Kidney (tissue), 22 donors: ENCODE measurements at places on chromosomes 4 and X.

- H3K36me3 ChIP-seq, result no peaks in the 10 kb centered on the region
- no peak overlapping the region for H3K4me3 ChIP-seq
- no peaks in the 10 kb centered on the region for H3K27me3 ChIP-seq
Observed at GRCh38 chr4:96063639-96064038, 223.7 kb downstream of the PDHA2 start.

- H3K4me3 ChIP-seq, result no peak overlapping the region
- no peaks in the 10 kb centered on the region for H3K36me3 ChIP-seq
- no peaks in the 10 kb centered on the region for H3K27me3 ChIP-seq
- DNase-seq, result no peak
- no peaks in the 10 kb centered on the region for H3K4me1 ChIP-seq
Observed at GRCh38 chr4:173192375-173193162, 24.0 kb downstream of the GALNT7 start.

GRCh38 chr4:3263053-3263875, 14.3 kb downstream of the MSANTD1 start:
- no peak overlapping the region for H3K27ac ChIP-seq
- H3K4me3 ChIP-seq, result no peak overlapping the region
- no peak for DNase-seq
- H3K4me1 ChIP-seq, result no peaks in the 10 kb centered on the region
- H3K36me3 ChIP-seq, result no peaks in the 10 kb centered on the region

- H3K4me1 ChIP-seq, result no peaks in the 10 kb centered on the region
- no peak for DNase-seq
- no peak overlapping the region for H3K27ac ChIP-seq
- H3K27me3 ChIP-seq, result no peaks in the 10 kb centered on the region
- H3K4me3 ChIP-seq, result no peak overlapping the region
Observed at GRCh38 chrX:311156-312129, 7.2 kb downstream of the GTPBP6 start.

GRCh38 chr4:158624889-158625478, 46.7 kb downstream of the C4orf46 start:
- no peaks in the 10 kb centered on the region for H3K4me1 ChIP-seq
- H3K27me3 ChIP-seq, result no peaks in the 10 kb centered on the region
- no peak overlapping the region for H3K27ac ChIP-seq
- no peak overlapping the region for H3K4me3 ChIP-seq
- no peaks in the 10 kb centered on the region for H3K36me3 ChIP-seq

DNA sequence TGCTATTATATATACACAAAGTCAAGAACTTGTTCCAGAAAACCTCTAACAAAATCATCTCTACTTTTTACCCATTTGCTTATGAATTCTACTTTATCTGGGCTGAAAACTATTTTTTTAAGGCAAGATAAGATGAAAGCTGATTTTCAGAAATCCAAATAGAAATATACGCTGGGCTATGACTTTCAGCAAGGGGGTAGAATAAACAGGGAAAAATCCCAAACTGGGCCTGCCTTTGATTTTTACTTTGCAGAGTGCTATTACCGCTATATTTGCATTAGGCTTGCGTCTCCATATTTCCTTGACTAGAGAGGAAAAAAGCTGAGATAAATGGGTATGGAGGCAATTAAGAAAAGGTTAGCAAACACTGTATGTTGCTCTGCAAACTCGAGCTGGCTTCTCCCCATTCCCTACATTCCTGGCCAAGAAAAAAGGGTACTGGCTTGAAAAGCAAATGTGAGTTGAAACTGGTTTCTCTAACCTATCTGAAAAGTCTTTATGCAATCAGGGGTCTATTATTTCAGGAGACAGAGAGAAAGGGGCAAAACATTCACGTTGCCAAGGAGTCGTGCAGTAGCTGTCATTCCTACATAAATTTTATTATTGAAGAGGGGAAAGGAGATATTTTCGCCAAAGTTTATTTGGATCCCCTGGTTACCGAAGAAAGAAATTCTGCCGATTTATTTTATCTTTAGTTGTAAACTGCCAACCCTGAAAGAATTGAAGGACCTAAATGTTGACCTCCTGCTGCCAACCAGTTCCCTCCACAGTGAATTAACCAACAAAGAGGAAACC, 2.2 kb downstream of the TMEM47 start:
- peak overlapping the region; percentile 17 for H3K4me3 ChIP-seq
- H3K4me1 ChIP-seq, result peaks cover 4% of the 10 kb centered on the region
- no peaks in the 10 kb centered on the region for H3K36me3 ChIP-seq
- H3K27me3 ChIP-seq, result peaks cover 2% of the 10 kb centered on the region

- peaks cover 10% of the 10 kb centered on the region for H3K4me1 ChIP-seq
- no peaks in the 10 kb centered on the region for H3K27me3 ChIP-seq
- no peaks in the 10 kb centered on the region for H3K36me3 ChIP-seq
- H3K4me3 ChIP-seq, result no peak overlapping the region
Observed at GRCh38 chr4:76718831-76719230, 179.1 kb downstream of the SOWAHB start.

GRCh38 chr4:56450342-56450741, 14.3 kb downstream of the PAICS start:
- no peaks in the 10 kb centered on the region for H3K27me3 ChIP-seq
- no peak for DNase-seq
- H3K4me1 ChIP-seq, result no peaks in the 10 kb centered on the region
- no peak overlapping the region for H3K27ac ChIP-seq

- H3K27ac ChIP-seq, result no peak overlapping the region
- H3K4me3 ChIP-seq, result no peak overlapping the region
- no peaks in the 10 kb centered on the region for H3K4me1 ChIP-seq
- DNase-seq, result no peak
Observed at GRCh38 chr4:176259330-176260090, 9.5 kb downstream of the ASB5 start.

GRCh38 chr4:108168671-108169523, at the start of gene LEF1:
Gene LEF1, minus strand, starts transcription at chr4:108168932. Its CDS starts 1,165 bp downstream, at chr4:108167767.
- no peak within 1 kb of the TSS for H3K27ac ChIP-seq
- no peaks in the 10 kb centered on the region for H3K4me1 ChIP-seq
- H3K27me3 ChIP-seq, result peaks cover 16% of the 10 kb centered on the region
- DNase-seq, result peak; percentile 92
- H3K4me3 ChIP-seq, result peak within 1 kb of the TSS; percentile 75
- no peaks in the 10 kb centered on the region for H3K36me3 ChIP-seq

DNA sequence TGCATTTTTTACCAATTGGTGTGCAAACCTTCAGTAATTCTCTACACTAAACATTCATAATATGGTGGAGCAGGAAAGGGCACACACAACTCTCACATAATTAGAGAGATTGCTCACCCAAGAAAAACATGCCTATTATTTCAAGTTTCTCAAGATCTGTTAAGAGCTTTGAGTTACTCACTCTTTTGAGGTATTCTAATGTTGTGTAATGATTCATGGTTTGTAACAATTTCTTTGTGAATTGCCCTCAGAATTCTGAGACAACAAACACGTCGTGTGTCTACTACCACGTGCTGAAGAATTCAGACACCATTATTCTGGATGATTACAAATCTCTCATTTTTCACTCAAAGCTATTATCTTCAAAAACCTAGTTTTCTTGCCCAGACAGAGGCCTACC, 82.8 kb downstream of the PDGFC start:
- H3K4me3 ChIP-seq, result no peak overlapping the region
- no peaks in the 10 kb centered on the region for H3K4me1 ChIP-seq
- H3K27ac ChIP-seq, result no peak overlapping the region
- no peak for DNase-seq
- no peaks in the 10 kb centered on the region for H3K36me3 ChIP-seq

DNA sequence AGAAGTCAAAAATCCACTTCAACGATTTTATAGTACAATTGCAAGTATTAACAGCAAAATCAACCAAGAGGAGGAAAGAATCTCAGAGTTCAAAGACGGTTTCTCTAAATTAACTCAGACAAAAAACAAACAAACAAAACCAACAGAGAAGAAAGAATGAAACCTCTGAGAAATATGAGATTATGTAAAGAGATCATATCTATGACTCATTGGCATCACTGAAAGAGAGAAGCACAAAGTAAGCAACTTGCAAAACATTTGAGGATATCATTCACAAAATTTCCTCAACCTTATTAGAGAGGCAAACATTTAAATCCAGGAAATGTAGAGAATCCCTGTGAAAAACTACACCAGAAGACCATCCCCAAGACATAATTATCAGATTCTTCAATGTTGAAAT, 370.4 kb downstream of the INPP4B start:
- no peak overlapping the region for H3K27ac ChIP-seq
- H3K27me3 ChIP-seq, result no peaks in the 10 kb centered on the region
- no peak for DNase-seq
- no peak overlapping the region for H3K4me3 ChIP-seq

- H3K27ac ChIP-seq, result no peak overlapping the region
- H3K4me3 ChIP-seq, result no peak overlapping the region
- peak; percentile 72 for DNase-seq
- no peaks in the 10 kb centered on the region for H3K36me3 ChIP-seq
Observed at GRCh38 chr4:183342541-183343533, 20.6 kb upstream of the CLDN24 start.

GRCh38 chr4:83582289-83582785, 46.4 kb downstream of the GPAT3 start:
- peak overlapping the region; percentile 48 for H3K27ac ChIP-seq
- no peaks in the 10 kb centered on the region for H3K27me3 ChIP-seq
- peaks cover 10% of the 10 kb centered on the region for H3K4me1 ChIP-seq
- H3K36me3 ChIP-seq, result peaks cover 7% of the 10 kb centered on the region
- no peak for DNase-seq

GRCh38 chr4:55291227-55291640, 54.8 kb upstream of the SRD5A3 start:
- DNase-seq, result no peak
- no peaks in the 10 kb centered on the region for H3K36me3 ChIP-seq
- no peak overlapping the region for H3K4me3 ChIP-seq
- no peaks in the 10 kb centered on the region for H3K27me3 ChIP-seq

DNA sequence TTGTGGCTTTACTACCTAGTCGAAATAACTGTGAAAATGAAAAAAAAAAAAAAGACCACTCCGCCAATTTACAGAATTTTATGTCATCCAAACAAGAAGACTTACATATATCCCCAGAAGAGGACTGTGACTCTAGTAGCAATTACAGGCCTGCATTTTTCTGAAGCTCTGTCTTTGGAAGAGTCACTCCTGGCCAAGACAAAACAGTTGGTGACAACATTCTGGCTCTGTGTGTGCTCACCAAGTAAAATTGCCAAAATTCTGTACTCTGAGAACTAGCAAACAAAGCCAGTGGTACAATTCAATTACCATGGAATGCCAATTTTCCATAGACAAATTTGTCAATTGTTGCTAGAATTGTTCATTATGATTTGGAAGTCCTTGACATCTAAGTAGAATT, 311.1 kb downstream of the PDGFC start:
- no peaks in the 10 kb centered on the region for H3K27me3 ChIP-seq
- no peak overlapping the region for H3K4me3 ChIP-seq
- no peaks in the 10 kb centered on the region for H3K36me3 ChIP-seq
- no peaks in the 10 kb centered on the region for H3K4me1 ChIP-seq
- DNase-seq, result no peak

DNA sequence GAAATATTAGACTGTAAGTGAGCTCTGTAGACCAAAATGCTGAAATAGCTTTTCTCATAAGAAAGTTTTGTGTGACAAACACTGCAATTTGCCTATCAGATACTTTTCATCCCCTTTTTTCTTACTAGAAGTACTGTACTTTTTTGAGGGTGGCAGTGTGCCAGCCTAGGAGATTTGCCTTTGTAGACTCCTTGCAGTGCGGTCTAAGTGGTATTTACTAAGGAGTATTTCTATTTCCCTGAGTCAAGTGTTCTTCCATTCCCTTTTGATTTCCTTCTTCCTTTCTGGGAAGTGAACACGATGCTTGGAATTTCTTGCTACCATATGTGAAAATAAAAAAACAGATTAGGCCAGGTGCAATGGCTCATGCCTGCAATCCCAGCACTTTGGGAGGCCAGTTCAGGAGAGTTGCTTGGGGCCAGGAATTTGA, 34.6 kb downstream of the PDLIM5 start:
- no peak for DNase-seq
- H3K4me1 ChIP-seq, result no peaks in the 10 kb centered on the region
- H3K4me3 ChIP-seq, result no peak overlapping the region

DNA sequence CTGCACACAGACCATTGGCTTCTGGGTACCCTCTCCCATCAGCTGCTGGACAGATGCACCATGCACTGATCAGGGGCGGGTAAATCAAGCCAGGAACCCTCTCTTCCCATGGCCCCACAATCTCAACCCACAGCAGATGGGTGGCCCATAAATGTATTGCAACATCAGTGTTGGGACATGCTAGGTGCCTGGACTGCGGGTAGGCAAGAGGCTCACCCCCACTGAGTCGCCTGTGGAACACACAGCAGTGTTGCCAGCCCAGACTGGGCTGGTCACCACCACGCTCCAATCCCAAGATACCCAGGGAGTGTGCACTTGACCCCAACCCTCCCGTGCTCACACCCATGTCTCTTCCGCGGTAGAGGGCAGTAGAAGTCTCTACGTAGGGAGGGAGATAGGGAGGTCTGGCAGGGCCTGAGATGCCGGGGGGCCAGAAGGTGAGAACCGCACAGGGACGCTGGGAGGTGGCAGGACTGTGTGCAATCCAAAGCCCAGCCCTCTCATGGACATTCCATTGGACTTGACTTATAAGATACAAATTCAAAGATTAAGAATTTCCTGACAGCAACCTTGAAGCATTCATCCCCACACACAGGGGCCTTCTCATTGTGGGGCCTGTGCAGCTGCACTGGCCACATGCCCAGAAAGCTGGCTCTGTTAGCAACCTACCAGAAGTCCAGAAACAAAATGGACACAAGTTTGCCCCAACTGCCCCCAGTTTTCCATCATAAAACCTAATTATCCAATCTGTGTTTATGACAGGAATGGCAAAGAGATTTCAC, 183.7 kb downstream of the NSUN7 start:
- no peaks in the 10 kb centered on the region for H3K36me3 ChIP-seq
- no peaks in the 10 kb centered on the region for H3K27me3 ChIP-seq
- no peak overlapping the region for H3K27ac ChIP-seq
- H3K4me3 ChIP-seq, result no peak overlapping the region
- no peak for DNase-seq

GRCh38 chr4:118318931-118319330, 33.9 kb downstream of the PRSS12 start:
- no peaks in the 10 kb centered on the region for H3K27me3 ChIP-seq
- no peaks in the 10 kb centered on the region for H3K36me3 ChIP-seq
- H3K27ac ChIP-seq, result no peak overlapping the region
- no peak overlapping the region for H3K4me3 ChIP-seq
- H3K4me1 ChIP-seq, result no peaks in the 10 kb centered on the region
- no peak for DNase-seq
